ENCODE measurements at places on chromosomes 7 and 10.

GRCh38 chr10:105644091-105644490 is 1003.0 kb downstream of the SORCS3 start:
- DNase-seq: no peak

DNA sequence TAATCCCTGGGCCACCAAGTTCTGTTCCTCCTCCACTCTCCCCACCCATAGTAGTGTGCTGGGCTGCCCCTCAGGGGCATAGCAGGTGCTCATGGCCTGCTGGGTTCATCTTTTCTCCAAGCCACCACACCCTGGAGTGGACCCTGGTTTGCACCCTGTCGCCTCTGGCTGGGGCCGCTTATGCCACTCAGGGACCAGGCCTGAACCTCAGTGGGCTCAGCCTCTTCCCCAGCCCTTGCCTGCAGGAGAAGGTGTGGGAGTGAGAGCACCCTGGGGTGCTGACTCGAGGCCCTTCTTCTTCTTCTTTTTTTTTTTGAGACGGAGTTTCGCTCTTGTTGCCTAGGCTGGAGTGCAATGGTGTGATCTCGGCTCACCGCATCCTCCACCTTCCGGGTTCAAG is 10.2 kb downstream of the CLIP2 start:
- DNase-seq: no peak

GRCh38 chr7:100090527-100091410 is 2.0 kb downstream of the COPS6 start:
- peak; percentile 37 for DNase-seq

DNA sequence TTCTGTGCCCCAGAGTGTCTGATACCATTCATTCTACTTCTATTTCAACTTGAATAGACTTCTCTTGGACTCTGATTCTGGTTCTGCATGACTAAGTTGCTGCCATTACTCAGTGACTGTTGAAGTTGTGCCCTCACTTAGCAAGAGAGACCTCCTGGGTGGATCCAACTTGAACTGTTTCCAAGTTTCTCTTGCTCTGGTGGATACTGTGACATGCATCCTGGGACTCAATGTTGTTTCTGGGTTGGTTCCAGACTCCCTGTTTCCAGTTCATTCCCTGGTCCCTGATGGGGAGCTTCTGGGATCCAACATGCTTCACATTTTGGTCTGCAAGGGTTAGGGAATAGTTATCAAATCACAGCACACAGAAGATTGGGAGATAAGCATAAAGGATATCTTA is 26.2 kb upstream of the PRPF18 start:
- DNase-seq: peak; percentile 81

DNA sequence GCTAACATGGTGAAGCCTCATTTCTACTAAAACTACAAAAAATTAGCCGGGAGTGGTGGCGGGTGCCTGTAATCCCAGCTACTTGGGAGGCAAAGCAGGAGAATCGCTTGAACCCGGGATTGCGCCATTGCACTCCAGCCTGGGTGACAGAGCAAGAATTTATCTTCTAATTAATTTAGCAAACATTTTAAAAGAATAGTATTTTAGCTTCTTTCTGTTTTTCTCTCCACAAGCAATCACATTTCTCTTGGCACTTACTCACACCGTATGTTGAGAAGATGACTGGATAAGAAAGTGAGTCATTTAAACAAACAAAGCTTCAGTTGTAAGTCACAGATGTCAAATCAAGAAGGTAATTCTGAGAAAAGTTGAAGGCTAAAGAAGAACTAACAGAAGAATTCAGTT is 264.0 kb downstream of the ARL4A start:
- DNase-seq: peak; percentile 86

DNA sequence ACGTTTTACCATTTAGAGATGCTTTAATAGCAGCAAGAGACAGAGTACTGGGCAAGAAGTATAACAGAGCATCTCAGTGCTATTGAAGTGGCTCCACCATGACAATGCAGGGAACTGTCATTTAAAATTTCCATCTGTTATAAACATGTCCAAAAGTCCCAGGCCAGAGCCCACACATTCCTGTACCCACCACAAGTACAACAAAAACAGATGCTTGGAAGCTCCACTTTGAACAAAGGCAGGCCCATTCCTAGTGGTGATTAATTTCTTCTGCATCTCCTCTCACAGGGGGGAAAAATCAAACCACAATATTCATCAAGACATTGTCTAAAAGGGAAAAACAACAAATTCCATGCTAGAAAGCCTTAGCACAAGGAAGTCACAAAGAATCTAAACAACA is 627.9 kb downstream of the PARD3 start:
- DNase-seq: peak; percentile 56

DNA sequence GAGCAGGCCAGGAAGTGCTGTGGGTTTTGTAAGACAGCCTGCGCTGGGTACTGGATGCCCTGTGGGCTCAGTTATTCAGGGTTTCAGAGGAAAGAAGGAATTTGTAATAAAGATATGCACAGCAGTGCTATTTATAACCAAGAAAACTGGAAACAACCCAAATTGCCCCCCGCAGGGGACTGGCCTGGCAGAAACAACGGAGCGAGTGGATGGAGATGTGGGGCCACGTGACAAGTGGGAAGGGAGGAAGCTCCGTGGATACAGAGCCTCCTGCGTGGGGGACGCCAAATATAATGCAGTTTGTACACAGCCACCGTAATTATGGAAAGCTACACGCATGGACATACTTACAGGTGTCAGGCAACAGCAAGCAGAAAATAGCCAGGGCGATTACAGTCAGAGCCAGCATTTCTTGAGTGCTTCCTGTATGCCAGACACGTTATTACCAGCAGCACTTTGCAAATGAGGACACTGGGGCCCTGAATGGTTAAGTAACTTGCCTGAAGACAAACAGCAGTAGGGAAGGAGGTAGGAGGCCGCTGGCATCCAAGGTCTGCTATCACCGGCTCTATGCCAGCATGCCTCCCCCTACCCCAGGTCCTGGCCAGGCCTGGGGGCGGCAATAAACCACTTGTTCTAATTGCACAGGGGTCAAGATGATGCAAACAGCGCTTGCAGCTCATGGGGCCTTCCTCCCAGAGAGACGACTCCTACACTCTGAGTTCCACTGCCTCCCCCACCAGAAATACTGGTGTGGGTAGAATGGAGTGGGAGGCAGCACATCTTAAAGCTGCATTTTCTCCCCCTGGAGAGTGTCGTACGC is 8.7 kb upstream of the CAMK2B start:
- no peak for DNase-seq

DNA sequence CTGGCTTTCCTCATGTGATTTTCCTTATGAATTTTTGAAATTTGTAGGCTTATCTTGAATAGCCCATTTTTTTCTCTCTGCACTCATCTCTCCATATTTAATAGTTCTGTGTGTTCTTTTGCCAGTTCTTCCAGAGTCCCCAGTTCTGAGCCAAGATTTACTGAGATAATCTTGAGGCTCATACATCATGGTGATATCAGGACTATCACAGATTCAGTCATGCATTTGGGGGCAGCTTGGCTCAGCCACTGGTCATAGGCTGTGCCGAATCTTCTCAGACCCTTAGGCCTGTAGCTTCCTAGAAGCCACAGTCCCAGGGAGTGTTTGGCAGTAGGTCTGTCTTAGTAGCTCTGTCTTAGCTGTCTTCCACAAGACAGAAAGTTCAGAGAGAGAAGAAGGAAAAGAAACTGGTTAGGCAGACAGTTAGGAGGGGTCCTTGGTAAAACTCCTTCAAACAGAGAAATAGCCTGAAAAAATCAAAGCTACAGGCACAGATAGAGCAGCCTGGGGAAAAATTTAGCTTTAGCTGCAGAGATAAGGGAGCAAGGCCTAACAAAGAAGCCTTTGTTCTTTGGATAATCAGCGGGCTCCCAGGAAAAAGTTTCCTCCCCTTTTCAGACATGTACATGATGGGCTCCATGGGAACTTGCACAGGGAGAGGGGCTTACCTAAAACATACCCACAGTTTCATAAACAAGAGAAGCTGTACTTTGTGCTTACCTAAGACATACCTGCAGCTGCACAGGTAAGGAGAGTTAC is 29.1 kb downstream of the FAS start:
- DNase-seq: no peak

- no peak for DNase-seq
These were observed 370.5 kb upstream of the BMPER start for GRCh38 chr7:33534833-33535232.

DNA sequence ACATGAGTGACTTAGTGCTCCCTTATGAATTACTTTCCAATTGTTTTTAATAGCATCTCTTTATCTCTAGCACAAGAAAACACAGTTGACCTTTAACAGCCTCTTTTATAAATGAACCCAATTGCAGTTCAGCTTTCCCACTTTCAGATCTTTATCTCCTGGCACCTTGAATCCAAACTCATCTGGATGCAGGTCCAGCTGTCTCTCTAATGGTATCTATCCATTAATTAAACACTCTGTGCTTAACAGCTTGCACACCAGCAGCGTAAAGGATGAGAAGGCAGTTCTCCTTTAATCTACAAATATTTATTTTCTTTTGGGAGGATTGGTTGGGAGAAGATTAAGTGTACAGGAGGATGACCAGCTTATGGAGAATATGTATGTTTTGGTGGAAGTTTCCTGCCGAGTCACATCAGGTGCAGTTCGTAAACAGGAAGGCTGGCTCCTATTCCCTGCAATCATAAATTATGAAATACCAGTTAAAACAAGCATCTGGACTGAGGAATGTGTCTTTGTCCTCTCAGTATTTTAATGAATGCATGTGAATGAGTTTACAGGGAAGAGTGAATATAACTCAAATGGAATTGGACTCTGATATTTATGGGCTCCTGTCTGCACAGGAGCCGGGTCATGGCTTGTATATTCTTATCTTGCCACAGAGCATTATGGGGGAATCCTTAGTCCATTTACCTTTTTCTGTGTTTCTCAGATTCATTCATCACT is 232.7 kb downstream of the PHF14 start:
- no peak for DNase-seq

- peak; percentile 86 for DNase-seq
These were observed 68.4 kb downstream of the CREB3L2 start for GRCh38 chr7:137933270-137934017.

DNA sequence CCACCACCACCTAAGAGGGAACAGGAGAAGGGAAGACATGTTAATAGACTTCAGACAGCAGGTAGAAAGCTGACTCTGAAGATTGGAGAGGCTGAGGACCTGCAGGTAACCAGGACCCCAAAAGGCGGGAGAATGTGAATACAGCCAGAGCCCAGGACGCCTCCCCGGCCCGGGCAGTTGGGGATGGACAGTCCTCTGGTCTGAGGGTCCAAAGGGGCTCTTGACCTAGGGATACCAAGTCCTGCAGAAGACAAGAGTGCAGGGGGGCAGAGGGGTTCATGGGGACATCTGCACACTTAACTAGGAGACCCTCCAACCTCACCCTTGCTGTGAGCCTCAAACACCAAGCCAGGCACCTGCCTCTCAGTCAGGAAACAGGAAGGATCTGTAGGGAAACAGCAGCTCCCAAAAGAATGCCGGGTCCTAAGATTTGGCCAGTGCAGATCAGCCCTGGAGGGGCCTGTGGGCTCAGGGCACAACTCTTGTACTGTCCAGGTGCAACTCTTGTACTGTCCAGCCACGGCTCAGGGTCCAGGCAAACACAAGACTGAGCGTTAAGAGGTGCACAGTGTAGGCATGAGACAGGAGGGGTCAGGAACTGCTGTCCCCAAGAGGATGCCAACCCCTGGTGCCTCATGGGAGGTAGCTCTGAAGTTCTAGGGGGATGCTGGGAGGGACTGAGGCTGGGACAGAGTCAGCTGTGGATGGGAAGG is 2.3 kb upstream of the STK32C start:
- no peak for DNase-seq

- peak; percentile 78 for DNase-seq
These were observed 6.1 kb downstream of the CHST3 start for GRCh38 chr10:71970331-71970730.

- no peak for DNase-seq
These were observed 824 bp downstream of the LRIT2 start for GRCh38 chr10:84224411-84225028.

- no peak for DNase-seq
These were observed 85.3 kb downstream of the VOPP1 start for GRCh38 chr7:55486991-55487390.

- DNase-seq: no peak
These were observed 126.8 kb downstream of the MAD1L1 start for GRCh38 chr7:2105917-2106316.
